ENCODE measurements at places on chromosomes 5 and 9. TPM values are rescaled to one million over a fixed set of nuclear protein-coding genes. Genes with fewer than 3 reads are reported as not detected.

- H3K27ac ChIP-seq = no peak overlapping the region
- DNase-seq = no peak
- no peak overlapping the region for H3K4me3 ChIP-seq
- no peaks in the 10 kb centered on the region for H3K36me3 ChIP-seq
Observed at GRCh38 chr5:94777056-94777880, 158.8 kb downstream of the SLF1 start.

GRCh38 chr5:34604119-34604675, 51.9 kb upstream of the RAI14 start:
- no peak overlapping the region for H3K27ac ChIP-seq
- H3K27me3 ChIP-seq = no peaks in the 10 kb centered on the region

- DNase-seq = no peak
- no peak overlapping the region for H3K4me3 ChIP-seq
- no peaks in the 10 kb centered on the region for H3K36me3 ChIP-seq
- no peak overlapping the region for H3K27ac ChIP-seq
Observed at GRCh38 chr9:134127065-134127580, 8.8 kb upstream of the WDR5 start.

- no peak overlapping the region for H3K27ac ChIP-seq
- peaks cover 19% of the 10 kb centered on the region for H3K4me1 ChIP-seq
- H3K4me3 ChIP-seq = no peak overlapping the region
- no peaks in the 10 kb centered on the region for H3K36me3 ChIP-seq
- DNase-seq = no peak
- no peaks in the 10 kb centered on the region for H3K27me3 ChIP-seq
Observed at GRCh38 chr5:52846182-52846842, 58.6 kb downstream of the ITGA1 start.

DNA sequence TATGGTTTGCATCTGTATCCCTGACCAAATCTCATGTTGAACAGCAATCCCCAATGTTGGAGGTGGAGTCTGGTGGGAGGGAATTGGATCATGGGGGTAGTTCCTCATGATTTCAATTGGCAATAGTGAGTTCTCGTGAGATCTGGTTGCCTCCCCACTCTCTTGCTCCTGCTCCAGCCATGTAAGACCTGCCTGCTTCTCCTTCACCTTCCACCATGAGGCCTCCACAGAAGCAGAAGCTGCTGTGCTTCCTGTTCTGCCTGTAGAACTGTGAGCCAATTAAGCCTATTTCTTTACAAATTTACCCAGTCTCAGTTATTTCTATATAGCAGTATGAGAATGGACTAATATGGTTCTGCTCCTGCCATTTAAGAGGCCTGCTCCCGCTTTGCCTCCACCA, 32.9 kb downstream of the SCAI start:
- H3K27ac ChIP-seq = no peak overlapping the region
- no peaks in the 10 kb centered on the region for H3K27me3 ChIP-seq
- H3K4me3 ChIP-seq = no peak overlapping the region
- no peaks in the 10 kb centered on the region for H3K4me1 ChIP-seq
- DNase-seq = no peak

DNA sequence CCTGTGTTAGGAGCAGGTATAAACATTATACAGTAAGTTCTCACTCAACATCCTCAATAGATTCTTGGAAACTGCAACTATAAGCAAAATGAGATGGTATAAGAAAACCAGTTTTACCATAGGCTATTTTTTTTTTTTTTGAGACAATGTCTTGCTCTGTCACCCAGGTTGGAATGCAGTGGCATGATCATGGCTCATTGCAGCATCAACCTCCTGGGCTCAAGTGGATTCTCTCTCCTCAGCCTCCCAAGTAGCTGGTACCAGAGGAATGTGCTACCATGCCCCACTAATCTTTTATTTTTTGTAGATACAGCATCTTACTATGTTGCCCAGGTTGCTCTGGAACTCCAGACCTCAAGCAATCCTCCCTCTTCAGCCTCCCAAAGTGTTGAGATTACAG, 50.1 kb upstream of the ADRB2 start:
- no peaks in the 10 kb centered on the region for H3K27me3 ChIP-seq
- H3K4me3 ChIP-seq = no peak overlapping the region
- no peaks in the 10 kb centered on the region for H3K4me1 ChIP-seq
- H3K36me3 ChIP-seq = no peaks in the 10 kb centered on the region

GRCh38 chr5:149168276-149168906, 27.1 kb downstream of the ABLIM3 start:
- no peaks in the 10 kb centered on the region for H3K4me1 ChIP-seq
- no peak overlapping the region for H3K27ac ChIP-seq
- H3K4me3 ChIP-seq = no peak overlapping the region
- no peaks in the 10 kb centered on the region for H3K27me3 ChIP-seq

DNA sequence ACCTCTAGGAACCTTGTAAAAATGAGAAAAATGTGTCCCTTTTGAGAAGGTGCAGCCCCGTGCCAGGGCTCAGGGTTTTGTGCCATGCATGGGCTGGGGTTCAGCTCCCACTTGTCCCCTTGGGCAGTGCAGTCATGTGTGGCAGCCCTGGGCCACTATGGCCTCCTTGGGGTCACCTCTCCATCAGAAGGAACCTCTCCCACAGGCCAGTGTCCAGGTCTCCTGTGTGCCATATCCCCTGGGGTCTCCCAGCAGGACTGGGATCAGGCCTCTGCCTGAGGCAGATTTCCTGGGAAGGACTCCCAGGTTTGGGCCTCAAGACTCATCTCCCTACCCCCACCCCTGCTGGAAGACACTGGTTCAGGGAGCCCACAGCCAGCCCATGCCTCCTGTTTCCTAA, 189.1 kb downstream of the PAX5 start:
- H3K27ac ChIP-seq = no peak overlapping the region
- no peaks in the 10 kb centered on the region for H3K27me3 ChIP-seq
- H3K4me3 ChIP-seq = no peak overlapping the region
- H3K4me1 ChIP-seq = no peaks in the 10 kb centered on the region
- no peaks in the 10 kb centered on the region for H3K36me3 ChIP-seq
- no peak for DNase-seq

- DNase-seq = no peak
- H3K27ac ChIP-seq = no peak overlapping the region
- no peaks in the 10 kb centered on the region for H3K27me3 ChIP-seq
- H3K36me3 ChIP-seq = no peaks in the 10 kb centered on the region
Observed at GRCh38 chr9:103427696-103428095, 432.6 kb downstream of the CYLC2 start.

DNA sequence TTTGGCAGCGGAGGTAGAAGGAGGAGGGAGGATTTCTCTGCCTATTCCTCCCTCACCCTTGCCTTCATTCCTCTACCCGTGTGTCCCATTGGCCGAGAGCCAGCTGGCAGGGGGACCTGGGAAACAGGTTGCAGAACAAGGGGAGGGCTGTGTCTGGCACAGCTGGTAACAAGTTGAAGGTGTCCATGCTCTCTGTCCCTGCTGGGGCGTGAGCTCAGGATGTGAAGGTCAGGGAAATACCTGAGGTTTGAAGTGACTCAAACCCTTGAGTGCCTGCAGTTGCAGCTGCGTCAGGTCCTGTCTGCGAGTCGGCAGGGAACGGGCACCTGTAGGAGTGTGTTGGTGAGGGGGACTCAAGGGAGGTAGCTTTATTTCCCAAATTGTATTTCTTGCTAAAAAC, 16.2 kb downstream of the MIGA2 start:
- no peak for DNase-seq
- no peak overlapping the region for H3K27ac ChIP-seq
- H3K4me3 ChIP-seq = no peak overlapping the region
- H3K27me3 ChIP-seq = no peaks in the 10 kb centered on the region

GRCh38 chr5:127772531-127772930, 69.3 kb downstream of the CCDC192 start:
- H3K4me3 ChIP-seq = no peak overlapping the region
- H3K27ac ChIP-seq = no peak overlapping the region
- no peaks in the 10 kb centered on the region for H3K4me1 ChIP-seq
- DNase-seq = no peak
- H3K27me3 ChIP-seq = no peaks in the 10 kb centered on the region

DNA sequence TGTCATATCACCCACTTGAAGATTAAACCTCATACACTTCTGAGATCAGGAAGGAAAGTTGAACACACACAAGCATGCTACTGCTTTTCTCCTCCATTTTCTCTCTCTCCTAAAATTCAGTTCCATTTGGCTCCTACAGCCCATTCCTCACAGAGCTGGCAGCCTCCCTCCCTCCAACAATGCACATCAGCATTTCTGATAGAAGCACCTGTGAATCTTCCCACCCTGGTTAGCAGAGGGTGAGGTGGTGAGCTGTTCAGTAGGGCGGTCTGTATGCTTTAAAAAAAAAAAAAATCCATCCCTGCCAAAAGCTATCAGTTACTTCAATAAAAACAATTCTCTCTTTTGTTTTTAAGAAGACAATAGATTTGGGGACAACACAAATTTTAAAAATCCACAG, 463.2 kb upstream of the KIF2A start:
- no peaks in the 10 kb centered on the region for H3K4me1 ChIP-seq
- no peaks in the 10 kb centered on the region for H3K27me3 ChIP-seq
- no peak for DNase-seq
- no peak overlapping the region for H3K4me3 ChIP-seq
- no peak overlapping the region for H3K27ac ChIP-seq

The PTGDS gene
- 188 TPM for total RNA-seq

The EPB41L4A gene
- total RNA-seq = 34.4 TPM

The TMEM174 gene
- total RNA-seq = not detected

The GADD45G gene
- 16.7 TPM for total RNA-seq

The SLC6A19 gene
- not detected for total RNA-seq

The PSMB7 gene
- total RNA-seq = 112 TPM

The NEUROG1 gene
- not detected for total RNA-seq

The IL13 gene
- total RNA-seq = not detected

The CEP120 gene
- total RNA-seq = 31.9 TPM

The FBN2 gene
- total RNA-seq = 0.49 TPM

The PLPP7 gene
- 0.76 TPM for total RNA-seq

Data from upper lobe of left lung (tissue), 6 donors.